ENCODE measurements at places on chromosomes 3 and 15.

- DNase-seq: peak; percentile 42
Observed at GRCh38 chr15:85329561-85330422, 50.6 kb upstream of the AKAP13 start.

DNA sequence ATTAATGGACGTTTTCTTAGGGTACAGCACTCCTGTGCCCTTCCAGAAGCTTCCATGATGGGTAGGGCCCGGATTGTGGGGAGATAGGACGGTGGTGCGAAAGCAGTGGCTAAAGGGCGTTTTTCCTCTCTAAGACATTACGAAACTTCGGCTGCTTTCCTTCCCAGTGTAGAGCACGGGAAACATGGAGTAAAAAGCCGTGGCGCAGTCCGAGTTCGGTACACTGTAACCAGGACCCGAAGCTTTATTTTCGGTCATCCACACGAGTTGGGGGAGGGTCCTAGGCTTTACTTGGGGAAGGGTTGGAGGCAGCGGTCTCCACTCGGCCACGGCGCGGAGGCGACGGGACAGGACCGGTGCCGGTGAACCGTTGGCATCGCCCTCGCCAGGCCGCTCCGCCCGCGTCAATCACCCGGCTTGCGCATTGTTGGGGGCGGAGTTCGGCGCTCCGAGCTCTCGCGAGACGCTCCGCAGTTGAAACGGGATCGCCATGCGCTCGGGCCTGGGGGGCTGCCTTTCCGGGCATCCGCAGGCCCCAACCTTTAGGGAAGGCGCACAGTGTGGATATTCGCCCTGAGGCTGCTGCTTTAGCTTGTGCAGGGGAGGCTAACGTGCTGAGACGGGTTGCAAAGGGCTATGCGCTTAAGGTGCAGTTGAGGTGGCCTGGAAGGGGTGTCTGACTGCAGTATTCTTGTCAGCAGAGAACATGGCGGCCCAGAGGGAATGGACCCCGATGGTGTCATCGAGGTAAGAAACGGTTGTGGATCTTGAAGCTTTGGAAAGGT, 546 bp downstream of the EIF4A2 start:
- DNase-seq: peak; percentile 75

GRCh38 chr15:74531144-74531811, 9.7 kb upstream of the ARID3B start:
- DNase-seq: peak; percentile 98

DNA sequence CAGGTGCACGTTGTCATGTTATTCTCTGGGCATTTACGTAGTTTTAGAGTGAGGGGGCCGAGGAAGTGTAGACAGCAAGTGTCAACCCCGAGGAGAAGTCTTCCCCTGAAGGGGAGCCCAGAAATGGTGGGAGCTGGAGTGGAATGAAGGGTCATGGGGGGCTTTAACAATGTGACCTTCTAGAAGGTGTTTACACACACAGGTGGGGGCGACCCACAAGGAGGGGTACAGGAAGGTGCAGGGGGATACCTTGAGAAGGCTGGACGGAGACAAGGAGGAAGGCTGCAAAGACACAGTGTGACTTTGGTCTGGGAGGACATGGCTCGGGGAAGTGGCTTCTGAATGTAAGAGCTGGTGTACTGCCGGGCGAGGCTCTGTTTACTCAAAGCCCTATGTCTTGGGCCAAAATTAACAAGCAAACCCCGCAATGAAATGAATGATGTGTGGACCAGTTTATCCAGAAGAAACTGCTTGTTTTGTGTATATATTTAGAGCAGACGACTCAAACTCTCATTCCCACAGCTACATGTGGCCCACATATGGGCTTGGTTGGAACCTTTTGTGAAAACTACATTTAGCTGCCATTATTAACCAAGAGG, 18.7 kb downstream of the TRPM1 start:
- no peak for DNase-seq

DNA sequence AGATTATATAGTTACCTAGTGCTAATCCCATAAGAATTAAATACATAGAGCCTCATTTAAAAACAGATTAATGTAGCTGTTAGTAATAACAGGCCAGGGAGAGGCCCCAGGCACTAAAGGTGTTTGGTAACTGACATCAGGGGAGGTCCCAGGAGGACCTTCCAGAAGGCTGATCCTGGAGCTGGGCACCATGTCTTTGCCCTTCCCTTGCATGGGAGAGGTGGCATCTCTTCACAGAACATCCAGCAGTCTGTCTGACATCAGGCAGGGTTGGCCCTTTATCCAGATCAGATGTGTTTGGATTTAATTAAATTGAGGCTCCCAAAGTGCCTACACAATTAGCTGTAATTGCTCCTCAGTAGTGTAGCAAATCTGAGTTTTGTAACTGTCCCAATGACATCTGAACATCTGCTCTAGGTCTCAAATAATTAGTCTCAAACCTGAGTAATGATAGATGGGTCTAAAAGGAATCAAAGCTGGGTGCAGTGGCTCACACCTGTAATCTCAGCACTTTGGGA, 53.0 kb downstream of the RLBP1 start:
- DNase-seq: no peak

- DNase-seq: peak; percentile 94
Observed at GRCh38 chr3:177615015-177615414, 417.7 kb upstream of the TBL1XR1 start.

DNA sequence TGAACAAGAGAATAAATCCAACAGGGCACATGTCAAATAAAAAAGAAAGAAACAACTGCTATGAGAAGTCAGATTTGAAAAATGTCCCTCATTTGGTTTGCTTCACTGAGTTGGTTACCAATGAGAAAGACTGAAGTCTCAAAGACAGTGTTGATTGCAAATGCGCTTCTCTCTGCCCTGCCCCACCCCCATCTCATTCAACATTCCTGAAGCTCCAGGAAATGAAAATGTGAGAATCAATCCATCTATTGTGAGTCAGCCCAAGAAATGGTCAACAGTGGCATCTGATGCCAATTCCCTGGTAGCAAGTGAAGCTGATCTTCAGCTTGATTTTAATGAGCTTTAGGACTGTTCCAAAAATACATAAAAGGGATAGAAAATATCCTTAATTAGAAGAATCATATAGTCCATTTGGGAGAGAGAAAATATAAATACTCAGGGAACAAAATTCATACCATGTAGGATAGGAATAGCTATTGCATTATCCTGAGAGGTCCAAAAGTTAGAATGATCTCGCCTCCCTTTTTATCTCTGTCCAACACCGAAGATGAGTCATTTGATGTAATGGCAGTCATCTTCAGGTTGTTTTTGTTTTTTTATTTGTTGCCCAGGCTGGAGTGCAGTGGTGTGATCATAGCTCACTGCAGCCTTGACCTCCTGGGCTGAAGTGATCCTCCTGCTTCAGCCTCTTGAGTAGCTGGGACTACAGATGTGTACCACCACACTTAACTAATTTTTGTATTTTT, 200.3 kb upstream of the UMPS start:
- DNase-seq: peak; percentile 56

GRCh38 chr3:138381413-138381901, 33.1 kb downstream of the MRAS start:
- peak; percentile 16 for DNase-seq

DNA sequence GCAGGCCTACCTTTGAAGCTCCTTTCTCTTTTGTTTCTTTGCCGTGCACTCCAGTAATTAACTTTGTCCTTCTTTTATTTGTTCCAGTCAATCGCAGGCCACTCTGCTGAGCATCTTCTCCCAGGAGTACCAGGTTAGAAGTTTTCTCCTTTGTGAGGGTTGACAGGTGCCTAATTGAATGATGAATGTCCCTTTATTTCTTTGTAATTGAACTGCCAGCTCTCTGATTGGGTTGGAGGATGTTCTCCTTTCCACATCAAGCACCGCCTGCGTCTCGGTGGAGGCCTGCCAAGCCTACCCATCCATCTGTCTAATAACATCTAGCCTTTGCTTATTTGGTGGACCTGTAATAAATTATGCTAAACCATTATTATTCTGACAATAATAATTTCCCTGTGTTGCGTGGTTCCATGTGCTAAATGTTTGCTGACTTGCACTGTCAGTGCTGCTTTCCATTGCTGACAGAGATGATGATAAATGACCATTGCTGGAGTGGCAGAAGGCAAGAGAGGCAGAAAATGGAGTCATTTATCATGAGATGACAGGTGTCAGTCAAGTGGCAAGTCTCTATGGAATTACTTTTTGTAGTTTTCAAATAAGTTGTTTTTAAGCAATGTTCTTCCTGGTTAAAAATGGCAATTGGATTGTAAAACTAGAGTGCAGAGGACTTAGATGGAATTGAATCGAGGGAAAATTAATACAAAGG, 64.9 kb downstream of the CDIN1 start:
- DNase-seq: no peak

- DNase-seq: no peak
Observed at GRCh38 chr3:168539909-168540308, 444.2 kb upstream of the GOLIM4 start.

- DNase-seq: peak; percentile 37
Observed at GRCh38 chr3:98021830-98022560, 13.1 kb downstream of the GABRR3 start.

- peak; percentile 68 for DNase-seq
Observed at GRCh38 chr15:64344651-64345294, 11.2 kb downstream of the CSNK1G1 start.

- DNase-seq: peak; percentile 10
Observed at GRCh38 chr3:33773637-33774036, 24.8 kb upstream of the PDCD6IP start.

DNA sequence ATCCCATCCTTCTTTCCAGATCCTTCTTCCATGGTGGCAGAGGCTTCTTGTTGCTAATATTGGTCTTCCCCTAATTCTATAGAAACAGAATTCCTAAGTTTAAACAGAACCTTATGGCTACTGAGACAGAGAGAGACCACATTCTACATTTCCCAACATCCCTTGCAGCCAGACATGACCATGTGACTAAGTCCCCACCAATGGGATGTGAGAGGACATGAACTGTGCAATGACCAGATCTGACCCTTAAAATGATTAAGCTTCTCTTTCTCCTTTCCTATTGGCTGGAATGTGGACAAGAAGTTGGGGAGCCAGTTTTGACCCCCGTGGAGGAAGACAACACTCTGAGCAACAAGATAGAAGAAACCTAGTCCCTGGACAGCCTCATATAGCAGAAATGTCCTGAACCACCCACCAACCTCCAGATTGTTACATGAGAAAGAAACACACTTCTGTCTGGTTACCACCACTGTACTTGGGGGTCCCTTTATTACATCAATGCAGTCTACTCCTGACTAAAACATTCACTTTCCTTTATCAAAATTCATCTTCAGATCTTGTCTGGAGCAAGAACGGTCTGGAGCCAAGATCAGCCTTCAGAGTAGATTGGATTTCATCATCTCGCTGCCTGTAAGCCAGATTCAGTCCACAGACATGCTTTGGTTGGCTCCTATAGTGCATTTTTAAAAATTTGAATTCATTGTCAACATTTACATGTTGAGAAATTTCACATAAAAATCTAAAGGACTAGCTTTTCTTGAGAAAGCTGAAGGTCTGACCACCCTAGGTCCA, 183.9 kb downstream of the SHQ1 start:
- DNase-seq: no peak

Data from fibroblast of skin of right biceps (primary cell).